ENCODE measurements at places on chromosomes 16 and 17. TPM values are rescaled to one million over a fixed set of nuclear protein-coding genes. Genes with fewer than 3 reads are reported as not detected.

The CNTNAP1 gene
- total RNA-seq: 6.7 TPM

The ST6GALNAC2 gene
- total RNA-seq: 0.11 TPM

The SYNGR3 gene
- total RNA-seq: 1.2 TPM

The KCNJ16 gene
- total RNA-seq: not detected

The OGFOD3 gene
- 23.8 TPM for total RNA-seq

Data from dermis lymphatic vessel endothelial cell (primary cell).